ENCODE measurements at places on chromosomes 1 and 21. TPM values are rescaled to one million over a fixed set of nuclear protein-coding genes. Genes with fewer than 3 reads are reported as not detected.

DBT gene
- total RNA-seq = 3.5 TPM

KCNJ15 gene
- 0.26 TPM for total RNA-seq

HCN3 gene
- 5.4 TPM for total RNA-seq

ROR1 gene
- total RNA-seq = 13.1 TPM

EPHB2 gene
- total RNA-seq = 47.0 TPM

OPRD1 gene
- total RNA-seq = 0.06 TPM

NHLH1 gene
- 0.35 TPM for total RNA-seq

ERICH3 gene
- not detected for total RNA-seq

CFHR5 gene
- not detected for total RNA-seq

HJV gene
- total RNA-seq = not detected

FCGR3A gene
- total RNA-seq = not detected

ICOSLG gene
- 2.6 TPM for total RNA-seq

TCEA3 gene
- total RNA-seq = not detected

IGSF9 gene
- total RNA-seq = 0.29 TPM

PGLYRP4 gene
- total RNA-seq = not detected

PRDM16 gene
- 0.21 TPM for total RNA-seq

TUT4 gene
- 17.8 TPM for total RNA-seq

UBL4B gene
- not detected for total RNA-seq

PLPPR5 gene
- not detected for total RNA-seq

ZNF593OS gene
- not detected for total RNA-seq

HHAT gene
- total RNA-seq = 2.5 TPM
